ENCODE measurements at places on chromosomes 1 and 21. TPM values are rescaled to one million over a fixed set of nuclear protein-coding genes. Genes with fewer than 3 reads are reported as not detected.

DNA sequence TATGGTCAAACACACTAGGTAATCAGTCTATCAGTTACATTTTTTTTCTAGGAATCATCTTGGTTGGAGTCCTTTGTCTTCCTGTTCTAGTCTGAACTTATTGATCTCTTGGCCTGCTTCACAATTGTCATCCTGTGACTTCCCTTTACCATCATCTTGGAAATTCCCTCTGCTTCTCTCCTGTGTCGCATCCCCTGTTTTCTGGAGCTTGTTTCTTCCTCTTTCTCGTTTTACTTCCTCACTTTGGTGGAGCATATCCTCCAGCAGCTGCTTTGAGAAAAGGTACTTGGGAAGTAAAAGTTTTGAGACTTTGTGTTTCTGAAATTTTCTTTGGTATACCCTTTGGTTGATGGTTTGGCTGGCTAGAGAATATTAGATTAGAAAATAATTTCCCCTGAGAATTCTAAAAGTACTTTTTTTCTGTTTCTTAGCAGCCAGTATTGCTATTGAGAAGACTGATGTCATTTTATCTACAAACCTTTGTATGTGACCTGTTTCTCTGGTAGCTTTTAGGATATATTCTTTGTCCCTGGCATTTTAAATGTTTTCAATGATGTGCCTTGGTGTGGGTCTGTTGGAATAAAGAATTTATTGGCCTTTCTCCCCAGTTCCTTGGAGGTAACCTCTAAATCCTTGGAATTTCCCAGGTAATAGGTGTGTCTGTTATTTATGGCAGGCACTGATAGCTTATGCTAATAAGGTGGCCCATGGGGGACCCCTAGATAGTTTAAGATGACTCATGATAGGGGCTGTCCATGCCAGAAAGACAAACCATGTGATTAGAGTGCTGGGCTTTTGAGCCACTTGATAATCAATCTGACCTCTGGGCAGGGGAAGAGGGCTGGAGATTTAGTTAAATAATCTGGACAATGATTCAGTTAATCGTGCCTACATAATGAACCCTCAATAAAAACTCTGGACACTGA is 6.1 kb upstream of the MYCL start:
- no peak for DNase-seq

DNA sequence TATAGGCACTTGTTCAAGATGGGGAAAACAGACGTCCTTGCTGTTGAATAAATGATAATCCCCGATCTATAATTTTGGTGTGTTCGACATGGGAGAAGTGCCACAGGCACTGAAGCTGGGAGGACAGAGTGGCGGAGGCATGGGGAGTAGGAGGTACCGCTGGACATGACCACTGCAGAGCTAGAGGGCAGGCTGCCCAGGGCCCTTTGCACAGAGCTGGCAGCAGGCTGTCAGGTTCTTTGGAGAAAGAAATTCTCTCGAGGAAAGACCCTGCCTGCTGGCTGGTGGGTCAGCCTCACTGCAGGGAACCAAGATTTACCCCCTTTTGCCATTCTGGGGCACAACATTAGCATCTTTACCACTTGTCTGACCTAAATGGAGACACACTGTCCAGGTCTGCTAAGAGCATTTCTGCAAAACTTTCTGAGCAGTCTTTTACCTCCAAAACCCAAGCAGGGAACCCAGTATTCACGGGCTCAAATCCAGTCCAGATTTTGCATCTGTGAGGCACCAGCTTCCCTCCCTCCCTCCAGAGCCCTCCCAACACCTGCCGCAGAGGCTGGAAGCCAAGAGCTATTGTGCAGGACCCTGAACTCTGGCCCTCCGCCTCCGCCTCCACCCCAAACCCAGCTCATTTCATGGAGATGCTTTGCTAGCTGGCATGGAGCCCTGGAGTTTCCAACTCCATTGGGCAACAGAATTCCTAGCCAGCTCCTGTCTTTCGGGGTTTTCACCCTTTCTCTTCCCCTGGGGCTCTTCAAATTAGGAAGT is 142.3 kb downstream of the PLXNA2 start:
- DNase-seq: peak; percentile 33

GRCh38 chr1:14039582-14040430 is 339.8 kb downstream of the PRDM2 start:
- peak; percentile 37 for DNase-seq

GRCh38 chr1:109883248-109883955 is 27.2 kb upstream of the CSF1 start:
- DNase-seq: no peak

DNA sequence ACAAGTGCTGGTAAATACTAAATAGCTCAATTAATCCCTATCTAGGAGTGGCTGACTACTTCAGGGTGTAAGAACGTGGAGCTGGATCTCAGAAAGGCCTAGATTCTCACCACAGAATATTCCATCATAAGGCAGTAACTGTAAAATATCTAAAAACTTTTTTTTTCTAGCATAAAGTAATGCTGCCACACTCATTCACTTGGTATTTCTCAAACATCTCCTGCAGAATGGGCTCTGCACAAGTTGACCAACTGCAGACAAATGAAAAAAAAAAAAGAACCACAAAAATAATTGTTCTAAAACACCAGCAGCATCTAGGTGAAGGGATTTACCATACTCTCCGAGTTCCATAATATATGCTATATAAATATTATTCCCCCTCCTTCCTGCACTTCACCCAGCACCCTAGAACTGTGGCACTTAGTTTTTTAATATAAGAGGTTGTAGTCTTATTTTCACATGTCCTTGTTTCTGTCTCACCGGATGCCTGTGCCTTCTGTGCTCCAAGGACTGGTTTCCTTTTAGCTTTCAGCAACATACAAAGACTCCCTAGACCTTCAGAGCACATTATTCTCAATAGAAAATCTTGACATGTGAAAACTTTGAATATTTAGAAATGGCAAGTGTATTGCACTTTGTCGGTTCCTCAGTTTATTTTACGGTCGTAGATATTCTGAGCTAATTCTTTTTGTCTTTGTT is 8.9 kb downstream of the VSIG8 start:
- no peak for DNase-seq

- DNase-seq: peak; percentile 26
Measured at GRCh38 chr1:29758781-29759499, 522.6 kb downstream of the PTPRU start.

CRYAA gene
- not detected for total RNA-seq

- DNase-seq: no peak
Measured at GRCh38 chr1:231193710-231194340, 32.0 kb downstream of the TRIM67 start.

GRCh38 chr21:45059121-45059520 is 15.3 kb upstream of the ADARB1 start:
- no peak for DNase-seq
